ENCODE measurements at places on chromosomes 7 and 10.

GRCh38 chr7:127245607-127246006 lies 7.1 kb downstream of the GRM8 start:
- no peak for DNase-seq

DNA sequence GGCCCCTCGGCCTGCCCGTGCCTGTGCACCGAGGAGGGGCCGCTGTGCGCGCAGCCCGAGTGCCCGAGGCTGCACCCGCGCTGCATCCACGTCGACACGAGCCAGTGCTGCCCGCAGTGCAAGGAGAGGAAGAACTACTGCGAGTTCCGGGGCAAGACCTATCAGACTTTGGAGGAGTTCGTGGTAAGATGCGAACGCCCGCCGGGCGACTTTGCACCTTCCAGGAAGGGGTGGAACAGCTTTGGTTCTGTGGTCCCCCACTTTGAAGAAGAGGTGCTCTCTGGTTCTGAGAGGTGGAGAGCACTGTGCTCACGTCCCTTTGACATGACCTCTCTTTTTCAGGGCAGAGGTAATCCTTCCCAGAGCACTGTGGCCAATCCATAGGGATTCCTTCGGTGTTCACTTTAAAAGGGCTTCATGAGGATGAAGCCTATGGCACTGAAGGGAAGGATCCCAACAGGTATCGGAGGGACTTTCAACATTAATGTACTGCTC lies 2.6 kb downstream of the VWC2 start:
- DNase-seq, result no peak

DNA sequence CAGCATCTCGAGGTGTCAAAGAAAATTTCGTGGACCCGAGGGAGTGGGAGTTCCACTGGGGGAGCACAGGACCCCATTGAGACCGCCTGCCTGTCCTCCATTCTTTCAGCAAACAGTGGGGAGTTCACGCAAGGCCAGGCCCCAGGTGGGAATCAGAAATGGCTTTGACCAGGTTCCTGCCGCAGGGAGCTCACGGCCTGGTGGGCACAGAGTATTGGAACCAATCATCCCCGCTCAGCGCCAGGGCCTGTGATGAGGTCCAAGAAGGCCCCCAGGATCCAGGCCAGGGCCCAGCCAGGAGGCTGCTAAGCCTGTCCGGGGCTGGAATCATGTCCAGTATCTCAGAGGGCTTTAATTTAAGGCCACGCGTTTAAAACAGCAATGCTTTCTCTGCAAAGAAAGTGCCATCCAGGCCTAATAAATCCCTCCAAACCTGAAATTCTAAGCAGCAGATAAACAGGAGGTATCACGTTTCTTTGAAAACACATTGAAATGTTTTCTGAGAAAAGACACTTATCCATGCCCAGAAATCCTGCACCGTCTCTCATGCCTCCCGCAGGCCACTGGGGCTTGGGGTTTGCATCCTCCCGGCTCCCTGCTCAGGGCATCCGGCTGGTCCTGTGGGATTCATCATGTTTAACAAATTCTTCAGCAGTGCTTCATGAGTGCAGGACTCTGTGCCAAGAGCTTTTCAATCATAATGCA lies 125.7 kb downstream of the OAT start:
- DNase-seq, result no peak

GRCh38 chr10:1163204-1163660 lies 107.0 kb downstream of the WDR37 start:
- DNase-seq, result no peak

DNA sequence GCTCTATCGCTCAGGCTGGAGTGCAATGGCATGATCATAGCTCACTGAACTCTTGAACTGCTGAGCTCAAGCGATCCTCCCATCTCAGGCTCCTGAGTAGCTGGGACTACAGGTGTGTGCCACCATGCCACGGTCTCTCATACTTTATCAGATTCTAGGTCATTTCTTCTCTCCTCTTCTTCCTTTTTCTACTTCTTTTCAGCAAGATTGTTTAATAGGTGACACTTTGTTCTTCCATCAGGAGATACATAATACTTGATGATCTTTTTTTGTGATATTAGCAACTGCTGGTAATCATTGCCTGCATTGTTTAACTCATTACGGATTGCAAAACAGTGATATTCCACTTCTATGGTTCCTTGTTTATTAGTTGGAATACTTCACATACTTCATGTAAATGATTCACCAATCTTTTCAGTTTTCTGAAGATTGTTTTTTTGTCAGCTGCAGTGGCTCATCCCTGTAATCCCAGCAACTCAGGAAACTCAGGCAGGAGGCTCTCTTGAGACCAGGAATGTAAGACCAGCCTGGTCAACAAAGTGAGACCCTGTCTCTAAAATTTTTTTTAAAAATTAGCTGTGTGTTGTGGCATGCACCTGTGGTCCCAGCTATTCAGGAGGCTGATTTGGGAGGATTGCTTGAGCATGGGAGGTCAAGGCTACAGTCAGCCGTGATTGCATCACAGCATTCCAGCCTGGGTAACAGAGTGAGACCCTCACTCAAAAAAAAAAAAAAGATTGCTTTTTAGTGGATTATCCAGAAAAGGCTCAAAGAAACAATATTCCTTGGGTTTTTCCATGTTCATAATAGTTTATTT lies 36.2 kb upstream of the CHST3 start:
- peak; percentile 26 for DNase-seq

GRCh38 chr7:23285657-23286646 lies 13.2 kb upstream of the MALSU1 start:
- DNase-seq, result no peak

DNA sequence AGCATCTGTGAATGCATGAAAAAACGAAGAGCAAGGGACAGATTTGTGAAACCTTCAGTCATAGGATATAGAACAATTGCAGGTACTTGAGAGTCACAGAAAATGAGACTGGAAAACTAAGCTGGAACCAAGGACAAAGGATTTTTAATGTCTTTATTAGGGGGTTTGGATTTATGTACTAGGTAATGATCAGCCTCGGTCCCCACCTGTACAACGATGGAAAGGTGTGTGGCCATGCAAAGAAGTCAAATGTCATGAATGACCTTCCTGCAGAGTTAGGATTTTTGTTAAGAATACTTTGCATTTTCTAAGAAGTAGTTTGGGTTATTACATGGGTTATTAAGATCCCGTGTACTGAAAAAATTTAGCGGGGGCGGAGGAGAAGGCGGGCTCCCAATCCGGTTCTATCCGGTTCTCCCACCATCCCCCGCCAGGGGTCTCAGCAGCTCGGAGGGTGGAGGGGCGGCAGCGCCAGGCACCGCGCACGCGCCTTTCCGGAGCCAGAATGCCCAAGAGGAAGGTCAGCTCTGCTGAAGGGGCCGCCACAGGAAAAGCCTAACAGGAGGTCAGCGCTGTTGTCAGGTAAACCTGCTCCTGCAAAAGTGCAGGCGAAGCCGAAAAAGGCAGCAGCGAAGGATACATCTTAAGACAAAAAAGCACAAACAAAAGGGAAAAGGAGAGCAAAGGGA lies 327.5 kb upstream of the PLXDC2 start:
- DNase-seq, result peak; percentile 34

GRCh38 chr10:17138460-17139042 lies 8.9 kb upstream of the CUBN start:
- DNase-seq, result no peak

- no peak for DNase-seq
Measured at GRCh38 chr7:82699773-82700186, 256.2 kb upstream of the CACNA2D1 start.

DNA sequence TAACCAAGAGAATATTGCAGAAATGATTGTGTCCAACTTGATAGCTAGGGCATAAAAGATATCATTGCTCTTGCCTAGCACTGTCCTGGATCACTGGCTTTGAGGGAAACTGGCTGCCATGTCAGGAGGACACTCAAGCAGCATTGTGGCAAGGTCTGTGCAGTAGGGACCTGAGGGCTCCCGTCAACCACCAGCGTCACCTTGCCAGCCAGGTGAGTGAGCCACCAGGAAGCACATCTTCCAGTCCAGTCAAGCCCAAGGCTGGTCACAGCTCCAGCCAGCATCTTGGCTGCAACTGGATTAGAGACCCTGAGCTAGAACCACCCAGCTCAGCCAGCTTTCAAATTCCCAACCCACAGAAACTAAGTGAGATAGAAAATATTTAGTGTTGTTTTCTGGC lies 392.7 kb downstream of the CALN1 start:
- no peak for DNase-seq
